Stimulated activated CD8-positive, alpha-beta memory T cell treated with anti-CD3 and anti-CD28 coated beads, Interleukin-15, amount 100 ng/mL, for 4 hours (primary cell): ENCODE measurements at places on chromosomes 12 and 14.

DNA sequence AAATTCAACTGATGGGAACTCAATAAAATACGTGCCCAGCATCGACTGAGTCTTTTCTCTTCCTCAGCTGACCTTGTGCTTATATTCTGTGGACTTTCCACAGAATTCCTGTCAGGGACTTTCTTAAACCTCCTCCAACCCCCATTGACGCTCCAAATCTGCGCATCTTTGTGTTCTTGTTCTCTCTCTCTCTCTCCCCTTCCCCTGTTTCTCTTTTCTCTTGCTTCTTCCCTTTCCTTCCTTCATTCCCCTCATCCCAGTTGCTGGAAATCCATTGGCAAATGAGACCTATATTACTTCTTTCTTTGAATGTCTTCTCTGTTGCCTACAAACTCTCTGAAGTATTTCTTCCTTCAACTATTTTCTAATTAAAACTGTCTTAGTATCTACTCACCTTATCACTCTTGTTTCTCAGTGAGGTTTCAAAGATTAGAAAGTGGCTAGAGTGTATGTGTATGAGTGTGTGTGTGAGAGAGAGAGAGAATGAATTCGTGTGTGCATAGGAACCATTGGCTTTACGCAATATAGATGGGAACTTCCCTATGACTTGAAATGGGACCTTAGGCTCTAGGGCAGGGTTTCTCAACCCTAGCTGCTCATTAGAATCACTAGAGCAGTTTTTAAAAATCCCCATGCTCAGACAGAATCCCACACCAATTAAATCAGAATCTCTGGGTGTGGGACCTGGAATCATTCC is 41.8 kb upstream of the DHRS7 start:
- DNase-seq: no peak

DNA sequence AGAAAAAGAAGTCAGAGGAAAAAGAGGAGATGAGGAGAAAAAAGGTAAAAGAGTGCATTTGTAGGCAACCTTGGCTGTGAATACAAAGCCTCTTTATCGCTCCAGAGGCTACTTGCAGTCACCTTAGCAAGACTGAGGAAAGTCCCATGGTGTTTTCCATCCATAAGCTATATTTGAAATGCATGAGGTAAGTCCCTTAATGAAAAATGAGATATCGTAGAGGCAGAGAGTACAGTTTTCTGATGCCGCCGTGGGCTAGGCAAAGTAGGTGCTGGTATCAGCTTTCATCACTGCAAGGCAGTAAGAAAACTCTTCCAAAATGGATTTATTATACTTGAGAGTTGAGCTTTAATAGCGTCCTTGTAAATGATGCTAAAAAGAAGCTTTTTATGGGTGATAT is 186.8 kb downstream of the ASCL1 start:
- DNase-seq: no peak

GRCh38 chr12:93571925-93572711 is at the start of gene SOCS2:
Gene SOCS2 (plus strand): TSS chr12:93572675. CDS start chr12:93572898, 223 bp downstream.
- DNase-seq: no peak

GRCh38 chr14:79514700-79515099 is 696.6 kb downstream of the DIO2 start:
- no peak for DNase-seq

DNA sequence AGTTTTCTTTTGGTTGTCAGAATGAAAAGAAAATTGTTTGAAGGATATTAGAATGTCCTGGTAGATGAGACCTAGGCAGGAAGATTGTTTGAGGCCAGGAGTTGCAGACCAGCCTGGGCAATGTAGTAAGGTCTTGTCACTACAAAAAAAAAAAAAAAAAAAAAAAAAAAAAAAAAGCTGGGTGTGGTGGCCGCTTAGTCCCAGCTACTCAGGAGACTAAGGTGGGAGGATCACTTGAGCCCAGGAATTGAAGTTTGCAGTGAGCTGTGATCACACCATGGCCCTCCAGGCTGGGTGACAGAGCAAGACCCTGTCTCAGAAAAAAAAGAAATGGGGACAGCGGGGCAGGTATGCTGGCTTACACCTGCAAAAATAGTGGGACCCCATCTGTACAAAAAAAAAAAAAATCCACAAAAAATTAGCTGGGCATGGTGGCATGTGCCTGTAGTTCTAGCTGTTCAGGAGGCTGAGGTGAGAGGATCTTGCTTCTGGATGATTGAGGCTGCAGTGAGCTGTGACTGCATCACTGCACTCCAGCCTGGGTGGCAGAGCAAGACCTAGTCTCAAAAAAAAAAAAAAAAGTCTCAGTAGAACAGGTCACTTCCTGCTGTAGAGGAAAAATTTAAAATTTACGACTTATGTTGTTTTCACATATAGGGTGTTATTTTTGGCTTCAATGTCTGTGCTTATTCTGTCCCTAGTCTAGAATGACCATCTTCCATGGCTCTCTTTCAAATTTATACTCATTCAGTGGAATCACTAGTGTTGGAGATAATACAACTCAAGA is 70.7 kb downstream of the PPHLN1 start:
- no peak for DNase-seq

GRCh38 chr14:38838979-38839323 is 264.1 kb downstream of the SEC23A start:
- no peak for DNase-seq

DNA sequence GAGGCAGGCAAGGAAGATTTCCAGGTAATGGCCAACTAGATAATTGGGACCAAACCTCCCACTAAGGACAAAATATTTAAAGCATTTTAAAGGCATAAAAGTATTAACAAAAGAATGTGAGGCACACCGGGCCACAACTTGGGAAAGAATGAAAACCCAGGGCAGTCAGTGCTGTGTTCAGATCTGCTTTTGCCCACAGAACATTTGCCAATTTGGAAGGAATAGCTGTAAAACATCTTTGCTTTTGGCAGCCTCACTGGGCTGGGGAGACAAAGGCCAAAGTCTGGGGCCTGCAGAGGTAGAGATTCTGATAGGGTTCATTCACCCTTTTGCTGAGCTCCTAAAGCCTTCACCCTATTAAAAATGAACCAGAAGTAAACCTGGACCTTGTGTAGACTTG is 82.3 kb downstream of the SYNE3 start:
- no peak for DNase-seq

DNA sequence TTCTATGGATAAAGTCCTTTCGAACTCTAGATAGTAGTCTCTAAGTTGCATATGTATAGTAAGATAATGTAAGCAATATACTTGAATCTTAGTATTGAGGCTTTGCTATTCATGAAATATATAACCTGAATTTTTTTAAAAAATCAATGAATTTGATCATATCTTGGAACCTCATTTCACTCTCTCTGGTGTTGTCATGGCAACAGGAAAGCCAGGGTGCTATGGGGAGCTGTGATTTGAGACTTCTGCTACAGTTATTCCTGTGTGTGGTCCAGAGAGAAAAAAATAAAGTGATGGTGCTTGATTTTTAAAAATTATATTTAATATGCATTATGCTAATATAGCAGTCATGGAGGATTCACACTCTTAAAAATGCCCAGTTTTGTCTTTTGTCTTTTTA is 508.0 kb downstream of the SNAPC1 start:
- DNase-seq: no peak
